ENCODE measurements at places on chromosomes 7 and 10.

- peak; percentile 83 for DNase-seq
These were observed 23.4 kb downstream of the ATOH7 start for GRCh38 chr10:68208424-68209042.

- no peak for DNase-seq
These were observed 171.7 kb upstream of the INSYN2A start for GRCh38 chr10:127368101-127368500.

DNA sequence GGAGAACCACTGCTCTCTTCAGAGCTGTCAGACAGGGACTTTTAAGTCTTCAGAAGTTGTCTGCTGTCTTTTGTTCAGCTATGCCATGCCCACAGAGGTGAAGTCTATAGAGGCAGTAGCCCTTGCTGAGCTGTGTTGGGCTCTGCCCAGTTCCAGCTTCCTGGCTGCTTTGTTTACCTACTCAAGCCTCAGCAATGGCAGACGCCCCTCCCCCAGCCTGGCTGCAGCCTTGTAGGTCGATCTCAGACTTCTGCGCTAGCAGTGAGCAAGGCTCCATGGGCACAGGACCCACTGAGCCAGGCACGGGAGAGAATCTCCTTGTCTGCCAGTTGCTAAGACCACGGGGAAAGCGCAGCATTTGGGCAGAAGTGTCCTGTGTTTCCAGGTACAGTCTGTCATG is 12.1 kb upstream of the CPA2 start:
- no peak for DNase-seq

DNA sequence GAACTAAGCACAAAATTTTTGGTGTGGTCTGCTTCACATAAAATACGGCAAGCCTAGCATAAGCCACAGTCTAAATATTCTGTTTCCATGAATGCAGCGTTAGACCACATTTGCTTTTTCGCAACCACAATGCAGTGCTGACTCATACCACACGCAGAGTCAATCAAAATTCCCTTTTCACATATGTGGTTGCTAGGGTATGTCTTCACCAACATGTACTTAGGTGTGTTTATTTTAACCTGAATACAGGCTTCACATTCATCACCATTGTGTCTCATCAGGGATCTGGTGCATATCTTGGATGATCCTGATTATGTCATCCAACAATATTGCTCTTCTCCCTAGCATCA is 90.8 kb downstream of the CHN2 start:
- DNase-seq, result peak; percentile 67

DNA sequence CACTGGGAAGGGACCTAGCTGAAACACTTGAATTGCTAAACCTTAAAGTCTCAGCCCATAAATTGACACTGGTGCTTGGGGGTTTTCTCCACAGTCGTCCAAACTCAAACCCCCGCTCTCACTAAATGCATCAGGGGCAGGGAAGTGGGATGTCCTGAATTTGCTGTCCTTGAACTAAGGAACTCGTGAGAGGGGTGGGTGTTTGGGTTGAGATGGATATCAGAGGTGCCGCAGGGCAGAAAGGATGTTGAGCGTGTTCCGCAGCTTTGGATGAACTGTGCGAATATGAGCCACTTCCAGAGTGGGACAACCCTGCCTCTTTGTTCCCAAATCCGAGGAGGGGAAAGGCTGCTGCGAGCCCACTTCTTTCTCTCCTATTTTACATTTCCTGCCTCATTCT is 90.3 kb upstream of the LYZL2 start:
- peak; percentile 12 for DNase-seq

- peak; percentile 54 for DNase-seq
These were observed 267.9 kb upstream of the GHITM start for GRCh38 chr10:83871187-83872081.

DNA sequence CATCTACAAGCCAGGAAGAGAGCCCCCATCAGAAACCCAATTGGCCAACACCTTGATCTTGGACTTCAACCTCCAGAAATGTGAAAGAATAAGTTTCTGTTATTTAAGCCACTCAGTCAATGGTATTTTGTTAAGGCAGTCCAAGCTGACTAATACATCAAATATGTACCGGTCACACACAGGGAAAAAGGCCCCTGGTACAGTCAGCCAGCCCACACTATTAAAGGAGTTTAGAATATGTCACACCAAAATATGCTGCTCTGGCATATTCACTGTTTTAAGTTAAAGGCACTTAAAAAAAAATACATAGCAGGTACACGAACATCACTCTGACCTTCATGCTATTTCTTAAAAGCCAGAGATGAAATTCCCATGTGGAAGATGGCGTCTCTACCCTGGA is 15.2 kb upstream of the CDCA7L start:
- DNase-seq, result peak; percentile 90

DNA sequence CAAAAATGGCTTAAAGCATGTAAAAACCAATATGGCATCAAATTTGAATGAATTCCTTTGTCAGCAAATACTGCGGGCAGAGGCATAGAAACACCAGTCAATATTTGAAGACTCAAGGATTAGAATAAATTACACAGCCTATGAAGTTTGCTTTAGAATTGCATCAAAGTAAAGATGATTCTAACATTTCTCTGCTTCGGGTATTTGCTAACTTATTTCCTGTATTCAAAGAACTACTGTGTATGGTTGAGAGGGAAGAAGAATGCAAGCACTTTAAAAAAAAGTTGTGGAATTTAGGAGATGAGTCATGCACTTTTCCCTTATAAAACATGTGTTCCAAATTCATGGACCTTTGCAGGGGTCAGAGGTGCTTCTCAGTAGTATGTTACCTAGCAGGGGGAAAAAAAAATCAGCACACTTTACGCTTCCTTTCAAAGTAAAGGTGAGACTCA is 90.1 kb downstream of the PIP4K2A start:
- peak; percentile 83 for DNase-seq

- DNase-seq, result no peak
These were observed 247.7 kb downstream of the TFEC start for GRCh38 chr7:115782696-115783490.

DNA sequence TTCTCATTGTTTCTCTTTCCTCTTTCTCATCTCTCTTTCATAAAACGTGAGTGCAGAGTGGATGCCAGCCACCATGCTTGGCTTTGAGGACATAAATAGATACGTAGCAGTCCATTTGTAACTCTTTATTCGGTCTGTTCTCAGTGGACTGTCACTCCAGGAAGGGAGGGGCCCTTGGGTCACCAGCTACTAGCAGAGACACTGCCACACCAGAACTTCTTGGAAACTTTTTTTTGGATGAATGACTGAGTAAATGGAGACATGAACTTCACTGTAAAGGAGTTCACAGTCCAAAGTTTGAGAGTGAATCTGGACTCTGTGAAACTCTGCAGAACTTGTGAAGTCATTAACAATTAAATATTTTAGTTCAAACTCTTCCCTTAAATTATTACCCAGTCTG is 20.2 kb downstream of the CHN2 start:
- DNase-seq, result no peak

- peak; percentile 89 for DNase-seq
These were observed 690.5 kb downstream of the PARD3 start for GRCh38 chr10:34124522-34125035.

- no peak for DNase-seq
These were observed 18.2 kb downstream of the TSPAN33 start for GRCh38 chr7:129162732-129163131.

DNA sequence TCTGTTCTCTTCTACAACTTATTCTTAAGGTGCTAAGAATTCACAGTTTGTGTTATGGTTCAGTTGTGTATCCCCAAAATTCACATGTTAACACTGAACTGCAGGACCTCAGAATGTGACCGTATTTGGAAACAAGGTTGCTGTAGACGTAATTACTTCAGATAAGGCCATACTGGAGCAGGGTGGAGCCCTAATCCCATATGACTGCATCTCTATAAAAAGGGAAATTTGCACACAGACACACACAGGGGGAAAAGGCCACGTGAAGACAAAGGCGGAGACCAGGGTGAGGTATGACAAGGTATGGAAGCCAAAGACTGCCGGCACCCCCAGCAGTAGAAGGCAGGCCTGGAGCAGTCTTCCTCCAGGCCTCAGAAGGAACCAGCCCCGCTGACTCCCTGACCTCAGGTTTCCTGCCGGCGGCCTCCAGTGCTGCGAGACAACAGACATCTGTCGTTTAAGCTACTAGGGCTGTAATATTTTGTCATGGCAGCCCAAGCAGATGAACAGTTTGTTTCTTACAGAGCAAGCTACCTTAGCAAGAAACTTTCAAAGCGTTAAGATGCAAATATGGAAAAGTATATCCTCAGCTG is 98.7 kb downstream of the PROSER2 start:
- DNase-seq, result no peak

DNA sequence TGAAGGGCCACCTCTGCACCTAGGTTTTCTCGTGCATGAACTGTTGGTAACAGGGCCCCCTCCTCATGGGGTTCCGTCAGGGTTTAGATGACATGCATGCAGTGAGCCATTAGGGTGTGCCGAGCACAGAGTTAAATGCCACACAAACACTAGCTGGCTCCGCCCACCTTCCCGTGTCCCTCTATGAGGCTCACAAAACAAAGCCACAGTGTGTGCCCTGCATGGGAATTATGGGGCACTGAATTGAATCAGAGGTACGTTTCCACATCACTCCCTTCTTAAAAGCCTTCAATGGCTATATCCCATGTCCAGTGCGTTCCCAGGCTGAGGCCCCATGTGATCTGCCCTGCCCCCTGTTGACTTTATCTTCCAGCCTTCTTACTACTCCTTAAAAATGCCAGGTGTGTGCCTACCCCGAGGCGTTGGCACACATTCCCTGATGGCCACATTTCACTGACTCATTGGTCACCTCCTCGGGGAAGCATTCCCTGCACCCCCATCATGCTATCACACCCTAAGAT is 35.7 kb downstream of the GSDME start:
- no peak for DNase-seq

- no peak for DNase-seq
These were observed 8.0 kb downstream of the ELFN1 start for GRCh38 chr7:1678081-1678543.

DNA sequence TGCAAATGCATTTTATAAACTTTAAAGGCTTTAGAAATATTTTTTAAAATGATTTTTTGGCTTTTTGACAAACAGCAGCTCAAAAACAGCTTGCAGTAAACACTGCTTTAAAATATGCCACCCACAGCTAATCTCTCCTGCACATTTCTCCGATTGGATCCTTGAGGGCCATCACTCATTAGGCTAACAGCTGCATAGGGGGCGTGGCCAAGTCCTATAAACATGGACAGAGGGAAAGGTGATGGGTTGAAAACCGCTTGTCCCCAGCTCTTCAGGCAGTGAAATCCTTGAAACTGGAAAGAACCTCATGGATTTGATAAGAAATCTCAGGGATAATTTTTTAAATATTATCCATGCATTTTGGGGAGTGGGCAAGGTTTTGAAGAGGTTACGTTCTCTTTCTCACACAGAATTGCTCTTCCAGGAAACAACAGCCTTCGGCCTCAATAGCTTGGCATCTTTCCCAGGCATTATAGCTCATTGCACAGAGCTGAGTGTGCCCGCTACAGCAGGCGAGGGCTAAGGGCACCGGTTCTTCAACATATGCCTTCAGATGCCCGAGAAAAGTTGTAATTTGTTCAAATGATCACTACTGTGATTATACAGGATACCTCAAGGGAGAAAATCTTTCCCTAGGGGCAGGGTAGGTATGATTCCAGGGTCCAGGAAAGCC is 1.7 kb downstream of the PLEKHS1 start:
- no peak for DNase-seq

- DNase-seq, result no peak
These were observed 765 bp downstream of the CELF2 start for GRCh38 chr10:11018432-11018841.

GRCh38 chr10:58152673-58153263 is 114.9 kb downstream of the IPMK start:
- DNase-seq, result peak; percentile 71

DNA sequence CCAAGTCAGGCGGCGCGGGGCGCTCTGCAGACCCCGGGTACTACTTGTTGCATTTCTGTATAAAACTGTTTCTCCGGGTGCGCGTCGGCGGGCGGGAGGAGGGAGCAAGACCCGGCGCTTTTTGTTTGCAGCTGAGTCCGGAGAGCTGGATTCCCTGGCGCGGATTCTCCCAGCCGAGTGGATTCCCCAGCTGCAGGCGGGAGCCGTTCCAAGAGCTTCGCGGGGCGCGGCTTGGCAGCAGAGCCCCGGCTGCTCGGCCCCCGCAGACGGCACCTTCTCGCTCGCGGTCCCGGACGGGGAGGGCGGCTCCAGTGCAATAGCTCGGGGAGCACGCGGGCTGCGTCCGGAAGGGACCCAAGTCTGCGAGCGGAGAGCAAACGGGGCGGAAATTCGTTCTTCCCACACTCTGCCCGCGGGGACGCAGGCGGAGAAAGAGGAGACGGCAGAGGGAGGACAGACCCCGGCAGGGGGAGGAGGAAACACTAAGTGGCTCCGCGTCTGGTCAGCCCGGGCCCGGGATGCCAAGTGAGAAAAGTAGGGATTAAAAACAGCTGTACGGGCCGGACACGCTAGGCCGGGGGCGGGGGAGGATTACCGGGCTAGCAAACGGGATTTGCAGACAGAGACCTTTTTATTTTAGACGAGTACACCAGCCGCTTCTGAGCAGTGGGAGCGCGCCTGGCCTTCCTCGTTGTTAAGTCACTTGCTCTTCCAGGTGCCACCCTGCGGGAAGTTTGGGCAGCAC is at the start of gene TRIL:
Gene TRIL (minus strand): TSS at position 96 of the 745 bp plus-strand sequence. CDS start 284 bp downstream, outside the sequence.
- DNase-seq, result peak; percentile 10

GRCh38 chr10:77417806-77418640 is 219.6 kb downstream of the KCNMA1 start:
- DNase-seq, result no peak

GRCh38 chr10:109966961-109967738 is 40.6 kb upstream of the ADD3 start:
- DNase-seq, result peak; percentile 74

GRCh38 chr7:101126651-101127459 is at the start of gene SERPINE1:
SERPINE1 (plus strand) TSS chr7:101127104; CDS start chr7:101128394, 1,290 bp downstream.
- peak; percentile 98 for DNase-seq

DNA sequence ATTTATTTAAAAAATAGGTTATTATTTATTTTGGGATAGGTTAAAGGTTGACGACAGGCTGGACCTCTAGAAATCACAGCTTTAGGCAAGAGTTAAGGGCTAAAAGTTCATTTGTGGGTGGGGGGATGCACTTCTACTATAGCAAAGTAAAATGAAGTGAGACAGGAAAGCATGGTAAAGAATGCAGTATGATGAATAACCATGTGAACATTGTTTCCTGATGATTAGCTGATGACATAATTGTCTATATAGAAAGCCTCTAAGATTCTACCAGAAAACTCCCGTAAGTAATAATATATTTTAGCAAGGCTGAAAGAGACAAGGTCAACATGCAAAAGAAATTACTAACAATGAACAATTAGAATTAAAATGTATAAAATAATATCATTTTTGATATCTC is 25.7 kb upstream of the PRSS37 start:
- DNase-seq, result peak; percentile 28
